NCI-H1092 treated with DMSO at 0.1 percent for 48 hours (cell line): ENCODE measurements at places on chromosomes 13 and 19.

DNA sequence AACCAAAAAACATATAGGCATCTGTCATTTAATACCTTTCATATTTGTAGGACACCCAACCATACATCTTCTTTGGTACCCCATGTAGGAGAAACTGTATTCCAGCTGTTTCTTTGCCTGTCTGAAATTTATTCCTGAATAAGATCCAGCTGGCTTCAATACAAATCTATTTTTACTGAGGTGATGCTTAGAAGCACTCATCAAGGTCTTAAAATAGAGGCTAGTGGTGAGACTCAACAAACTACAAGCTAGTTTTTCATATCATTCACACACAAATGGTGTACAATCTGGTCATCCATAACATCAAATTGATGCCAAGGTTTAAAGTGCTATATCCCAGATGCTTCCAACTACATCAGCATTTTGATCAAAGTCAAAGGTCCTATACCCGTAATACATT is 1071.3 kb upstream of the MIR17HG start:
- no peak for DNase-seq

DNA sequence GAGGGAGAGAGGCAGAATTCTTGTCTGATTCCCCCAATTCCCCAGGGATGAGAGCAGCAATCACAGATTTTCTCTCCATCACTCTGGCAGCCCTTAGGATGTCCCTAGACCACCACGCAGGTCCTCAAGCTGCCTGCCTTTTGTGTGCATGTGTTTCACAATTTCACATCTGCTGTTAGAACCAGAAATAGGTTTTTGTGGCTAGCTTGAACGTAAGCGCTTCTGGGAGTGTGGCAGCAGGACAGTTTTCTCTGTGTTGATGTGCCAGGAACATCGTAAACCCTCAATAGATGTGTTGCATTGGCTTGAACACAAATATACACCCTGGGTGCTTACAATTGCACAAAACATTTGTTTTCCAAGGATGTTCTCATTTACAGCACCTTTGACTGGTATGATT is 78.8 kb upstream of the TMTC4 start:
- no peak for DNase-seq

GRCh38 chr13:111484141-111484925 is 163.9 kb downstream of the TEX29 start:
- peak; percentile 95 for DNase-seq

GRCh38 chr13:74695021-74695800 is 561.0 kb upstream of the KLF12 start:
- no peak for DNase-seq

GRCh38 chr19:6728346-6728745 is 7.9 kb upstream of the C3 start:
- no peak for DNase-seq

DNA sequence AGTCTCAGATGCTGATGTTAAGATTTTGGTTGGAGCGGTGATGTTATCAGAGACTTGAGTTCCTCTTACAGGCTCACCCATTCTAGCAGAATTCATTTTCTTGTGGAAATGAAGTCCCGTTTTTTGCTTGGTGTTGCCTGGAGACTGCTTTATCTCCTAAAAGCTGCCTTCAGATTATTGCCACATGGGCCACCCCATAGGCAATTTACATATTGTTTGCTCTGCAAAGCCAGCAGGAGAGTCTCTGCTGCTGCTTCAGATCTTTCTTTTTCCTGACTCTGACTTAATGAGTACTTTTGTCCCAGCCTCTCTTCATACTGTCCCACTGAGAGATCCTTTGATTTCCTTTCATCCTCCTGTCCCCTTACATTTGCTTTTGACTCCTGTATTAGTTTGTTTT is 114.6 kb downstream of the TDRD3 start:
- DNase-seq = no peak

DNA sequence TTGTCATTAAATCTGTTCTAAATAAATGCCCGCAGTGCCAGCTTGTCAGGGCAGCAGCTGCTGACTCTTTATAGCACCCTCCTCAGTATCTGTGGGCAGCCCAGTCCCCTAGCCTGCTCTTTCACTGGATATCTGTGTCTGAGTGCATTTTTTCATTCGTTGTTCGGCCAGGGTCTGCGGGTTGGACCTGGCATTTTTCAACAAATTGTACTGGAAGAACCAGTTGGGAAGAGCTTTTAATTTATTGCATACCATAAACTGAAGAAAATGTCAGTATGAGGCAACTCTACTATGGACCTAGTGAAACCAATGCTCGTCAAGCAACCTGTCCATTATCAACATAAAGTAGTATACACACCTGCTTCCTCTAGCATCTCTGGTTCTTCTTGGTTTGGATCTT is 8.6 kb downstream of the NLRP13 start:
- no peak for DNase-seq

DNA sequence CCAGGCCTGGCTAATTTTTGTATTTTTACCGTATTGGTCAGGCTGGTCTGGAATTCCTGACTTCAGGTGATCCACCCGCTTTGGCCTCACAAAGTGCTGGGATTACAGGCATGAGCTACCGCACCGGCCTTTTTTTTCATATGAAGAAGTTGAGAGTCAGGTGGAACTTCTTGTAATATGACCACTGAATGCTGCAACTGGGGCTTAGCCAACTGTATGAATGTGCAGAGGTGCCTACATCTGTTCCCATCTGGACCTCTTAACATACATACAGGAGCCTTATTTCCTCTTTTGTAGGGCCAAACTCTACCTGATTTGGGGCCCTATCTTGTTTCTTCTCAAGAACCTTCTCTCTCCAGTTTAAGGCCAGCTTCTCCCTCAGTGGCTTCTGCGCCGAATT is 11.9 kb upstream of the GGACT start:
- no peak for DNase-seq

GRCh38 chr19:6528544-6529121 is 2.2 kb upstream of the TNFSF9 start:
- no peak for DNase-seq

DNA sequence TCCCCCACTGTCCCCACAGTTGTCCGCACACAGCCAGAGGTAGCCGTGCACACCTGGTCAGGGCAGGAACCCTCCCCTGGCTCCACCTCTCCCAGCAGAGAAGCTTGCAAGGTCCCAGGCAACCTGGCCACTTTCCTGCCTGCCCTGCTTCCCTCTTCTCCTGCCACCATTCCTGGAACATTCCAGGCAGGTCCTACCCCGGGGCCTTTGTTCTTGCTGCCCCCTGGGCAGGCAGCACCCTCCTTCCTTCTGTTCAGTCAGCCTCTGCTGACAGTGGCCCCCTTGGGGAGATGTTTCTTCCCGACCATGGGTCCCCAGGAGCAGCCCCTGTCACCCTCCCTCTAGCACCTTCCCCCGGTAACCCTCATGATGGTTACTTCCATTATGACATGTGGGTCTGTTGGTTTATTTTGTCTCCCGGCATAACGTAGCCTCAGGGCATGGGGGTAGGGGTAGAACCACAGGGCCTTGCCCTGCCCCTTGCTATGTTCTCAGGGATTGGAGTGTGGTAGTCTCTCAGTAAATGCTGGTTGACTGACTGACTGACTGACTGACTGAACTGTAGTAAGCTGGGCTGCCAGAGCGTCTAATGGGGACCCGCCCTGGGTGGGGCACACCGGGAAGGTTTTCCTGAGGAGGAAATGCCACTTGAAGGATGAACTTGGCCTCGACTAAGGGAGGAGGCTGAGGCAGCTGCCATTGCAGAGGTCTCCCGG is 10.8 kb downstream of the PAK4 start:
- no peak for DNase-seq

DNA sequence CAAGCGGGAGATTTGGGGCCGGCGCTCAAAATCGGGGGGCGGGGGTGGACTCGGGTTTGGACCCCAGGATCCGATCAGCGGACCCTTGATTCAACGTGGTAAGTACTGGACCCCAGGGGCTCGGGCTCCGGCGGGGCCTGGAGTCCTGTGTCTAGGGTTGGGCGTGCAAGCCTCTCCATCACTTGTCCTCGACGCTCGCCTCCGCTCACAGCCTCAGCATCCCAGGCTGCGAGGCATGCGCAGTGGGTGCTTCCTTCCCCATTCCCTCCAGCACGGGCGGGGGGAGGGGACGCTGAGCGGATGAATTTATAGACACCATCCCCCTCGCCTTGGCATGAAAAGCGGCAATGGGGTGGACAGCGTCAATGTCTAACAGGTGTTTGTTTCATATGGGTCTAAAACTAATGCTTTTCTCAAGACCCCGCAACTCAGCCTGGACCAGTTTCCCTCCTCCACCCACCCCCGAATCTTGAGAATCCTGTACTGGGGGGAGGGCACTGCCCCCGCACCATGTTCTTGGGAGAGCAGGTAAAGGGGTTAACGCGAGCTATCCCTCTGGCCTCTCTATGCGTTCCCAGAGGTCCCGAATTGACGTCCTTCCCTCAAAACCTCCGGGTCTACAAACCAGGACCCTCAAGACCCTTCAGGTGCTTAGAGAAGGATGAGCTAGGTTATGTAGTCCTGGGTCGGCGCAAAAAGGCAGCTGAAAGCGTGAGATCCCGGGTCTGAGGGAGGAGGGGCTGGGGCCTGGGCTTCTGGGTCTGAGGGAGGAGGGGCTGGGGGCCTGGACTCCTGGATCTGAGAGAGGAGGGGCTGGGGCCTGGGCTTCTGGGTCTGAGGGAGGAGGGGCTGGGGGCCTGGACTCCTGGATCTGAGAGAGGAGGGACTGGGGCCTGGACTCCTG is 579 bp downstream of the CPT1C start:
- DNase-seq = peak; percentile 60

- peak; percentile 83 for DNase-seq
Measured at GRCh38 chr19:21568816-21569493, 63.6 kb downstream of the ZNF429 start.

DNA sequence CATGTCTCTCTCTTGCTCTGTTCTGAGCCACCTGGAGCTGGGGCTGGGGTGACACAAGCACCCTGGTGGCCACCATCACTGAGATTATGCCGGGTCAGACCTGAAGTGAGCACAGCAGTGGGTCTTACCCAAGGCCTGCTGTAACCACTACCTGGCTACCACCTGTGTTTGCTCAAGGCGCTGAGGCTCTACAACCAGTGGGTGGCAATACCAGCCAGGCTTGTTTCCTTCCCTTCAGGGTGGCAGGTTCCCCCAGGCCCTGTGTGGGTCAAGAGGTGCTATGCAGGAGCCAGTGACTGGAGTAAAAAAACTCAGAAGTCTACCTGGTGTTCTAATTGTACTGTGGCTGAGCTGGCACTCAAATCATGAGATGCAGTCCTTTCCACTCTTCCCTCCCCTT is 8.0 kb upstream of the ZNF443 start:
- no peak for DNase-seq

- no peak for DNase-seq
Measured at GRCh38 chr13:50326811-50327210, 311.6 kb downstream of the KCNRG start.

DNA sequence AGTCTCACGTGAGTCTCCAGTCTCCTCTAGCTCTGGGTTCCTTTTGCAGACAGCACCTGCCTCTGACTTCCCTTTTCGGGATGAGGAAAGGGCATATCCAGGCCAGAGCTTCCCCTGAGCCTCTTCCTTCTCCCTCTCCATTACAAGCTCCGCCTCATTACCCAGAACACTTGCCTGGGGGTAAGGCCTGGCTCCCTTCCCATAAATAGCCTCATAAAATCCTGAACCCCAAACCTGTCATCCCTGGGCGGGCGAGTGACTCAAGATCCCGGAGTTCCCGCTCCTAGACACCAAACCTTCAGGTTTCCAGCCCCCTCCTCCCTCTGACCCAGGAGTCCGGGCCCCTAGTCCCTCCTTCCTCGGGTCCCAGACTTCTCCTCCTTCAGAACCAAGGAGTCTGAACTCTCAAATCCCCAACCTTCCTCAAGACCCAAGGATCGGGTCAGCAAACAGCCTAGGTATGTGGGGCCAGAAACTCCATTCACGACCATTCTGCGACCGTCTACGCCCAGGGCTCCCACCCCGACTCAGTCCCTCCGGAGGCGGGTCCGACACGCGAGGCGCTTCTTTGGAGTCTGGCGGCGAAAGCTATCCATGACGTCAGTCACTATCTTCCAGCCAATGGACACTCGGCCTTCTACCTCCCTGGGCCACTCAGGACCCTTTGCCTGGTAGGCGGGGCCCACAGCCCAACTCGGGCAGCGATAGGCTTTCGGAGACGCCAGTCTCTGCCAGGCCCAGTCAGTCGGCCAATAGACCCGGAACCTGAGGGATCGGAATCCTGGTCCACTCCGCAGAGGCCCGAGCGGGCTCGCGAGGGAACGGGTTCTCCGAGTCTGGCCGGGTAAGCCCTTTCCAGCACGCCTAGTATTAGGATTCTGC is 6.5 kb upstream of the CNFN start:
- DNase-seq = peak; percentile 95

- DNase-seq = no peak
Measured at GRCh38 chr19:14107581-14108461, 9.7 kb downstream of the PRKACA start.

- DNase-seq = no peak
Measured at GRCh38 chr13:44044547-44045179, 165.0 kb downstream of the LACC1 start.

GRCh38 chr13:52459668-52460067 is 4.4 kb downstream of the CKAP2 start:
- no peak for DNase-seq

- DNase-seq = no peak
Measured at GRCh38 chr13:32153056-32153455, 121.5 kb downstream of the FRY start.

DNA sequence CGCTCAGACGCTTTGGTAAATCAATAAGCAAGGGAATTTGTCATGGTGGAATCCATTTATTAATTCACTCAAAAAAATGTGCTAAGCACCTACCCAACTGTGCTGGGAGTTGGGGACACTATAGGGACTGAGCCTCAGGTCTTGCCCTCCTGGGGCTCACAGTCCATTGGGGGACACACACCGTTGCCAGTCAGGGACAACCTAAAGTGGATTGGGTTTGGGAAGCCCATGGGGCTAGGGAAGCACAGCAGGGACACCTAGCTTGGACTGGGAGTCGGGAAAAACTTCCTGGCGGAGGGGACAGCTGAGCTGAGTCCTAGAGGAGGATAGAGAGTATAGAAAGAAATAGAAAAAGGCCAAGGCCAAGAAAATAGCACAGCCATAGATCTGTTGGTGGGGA is 8.5 kb downstream of the FOSB start:
- no peak for DNase-seq

GRCh38 chr13:71775966-71776365 is 91.0 kb downstream of the DACH1 start:
- DNase-seq = no peak

- no peak for DNase-seq
Measured at GRCh38 chr13:47858042-47859025, 142.7 kb downstream of the SUCLA2 start.

- no peak for DNase-seq
Measured at GRCh38 chr19:40147693-40148347, 43.4 kb upstream of the MAP3K10 start.

GRCh38 chr13:44306371-44307192 is 67.0 kb upstream of the SERP2 start:
- peak; percentile 67 for DNase-seq
